ENCODE measurements at places on chromosomes 12 and 14.
A peak's percentile ranks its signal among the peaks of the same experiment; 100 is the strongest.

- peak; percentile 79 for DNase-seq
Observed at GRCh38 chr14:22225516-22226140, 363.4 kb downstream of the DAD1 start.

GRCh38 chr12:85693093-85693665, 143.0 kb downstream of the RASSF9 start:
- DNase-seq: no peak

GRCh38 chr14:95215094-95215725, 57.9 kb upstream of the DICER1 start:
- no peak for DNase-seq

GRCh38 chr12:24591079-24591626, 357.7 kb downstream of the BCAT1 start:
- no peak for DNase-seq

GRCh38 chr12:31896514-31897039, 62.6 kb upstream of the RESF1 start:
- DNase-seq: no peak

GRCh38 chr14:103317976-103318580, 16.0 kb upstream of the EIF5 start:
- no peak for DNase-seq

GRCh38 chr14:37318938-37319337, 121.2 kb downstream of the MIPOL1 start:
- DNase-seq: no peak

- no peak for DNase-seq
Observed at GRCh38 chr14:93706360-93706955, 81.8 kb downstream of the PRIMA1 start.

DNA sequence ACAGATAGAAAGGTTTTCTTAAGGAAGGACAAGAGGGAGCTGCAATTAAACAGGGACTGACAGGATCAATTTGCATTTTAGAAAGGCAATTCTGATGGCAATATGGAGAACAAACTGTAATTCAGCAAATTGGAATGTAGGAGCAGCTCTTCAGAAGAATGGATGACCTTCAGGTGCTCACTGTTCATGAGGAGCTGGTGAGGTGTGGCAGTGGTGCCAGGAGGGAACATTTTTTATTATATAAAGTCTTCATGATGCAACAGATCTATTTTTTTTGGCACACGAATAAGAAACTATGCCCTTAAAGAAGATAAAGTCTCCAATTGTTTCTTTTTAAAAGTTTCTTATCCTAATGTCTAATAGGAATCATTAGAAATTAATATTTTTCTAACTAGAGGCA, 151.7 kb downstream of the SLC38A4 start:
- no peak for DNase-seq

- no peak for DNase-seq
Observed at GRCh38 chr12:99035803-99036202, 390.7 kb downstream of the APAF1 start.

- DNase-seq: no peak
Observed at GRCh38 chr12:111442301-111443045, 36.8 kb downstream of the SH2B3 start.

DNA sequence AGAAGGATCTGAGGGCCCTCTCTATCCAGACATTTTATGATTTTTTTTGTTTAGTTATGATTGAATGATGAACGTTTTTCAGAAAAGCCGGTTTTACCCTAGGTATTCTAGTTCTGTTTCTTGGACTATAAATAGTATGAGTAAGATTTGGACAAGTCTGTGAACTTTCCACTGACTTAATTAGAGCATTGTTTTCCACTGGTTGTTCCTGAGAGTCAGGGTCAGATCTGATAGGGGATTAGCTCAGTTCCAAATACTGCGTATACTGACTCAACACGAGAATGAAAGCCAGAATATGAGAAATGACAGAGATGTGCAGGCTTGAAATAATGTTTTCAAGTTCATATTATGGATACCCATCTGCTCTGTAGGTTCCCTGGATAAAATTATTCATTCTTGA, 361.6 kb downstream of the AEBP2 start:
- DNase-seq: no peak

DNA sequence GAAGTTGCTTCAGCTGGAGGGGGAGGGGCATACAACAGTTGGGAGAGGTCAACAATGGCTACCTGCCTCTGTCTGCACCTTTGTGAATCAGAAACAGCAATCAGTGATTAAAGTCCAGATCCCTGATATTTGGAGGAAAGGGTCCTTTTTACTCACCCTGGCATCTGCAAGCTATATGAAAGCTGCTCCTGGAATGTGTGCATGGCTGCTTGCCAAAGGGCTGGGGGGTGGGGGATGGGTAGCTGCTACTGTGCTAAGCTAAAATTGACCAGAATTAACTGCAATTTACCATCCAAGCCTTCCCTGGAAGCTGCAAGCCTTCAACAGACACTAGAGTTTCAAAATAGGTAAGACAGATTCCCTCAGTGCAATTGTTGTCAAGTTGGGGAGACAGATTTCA, 13.5 kb upstream of the GTF2A1 start:
- peak; percentile 23 for DNase-seq

GRCh38 chr14:51879170-51879569, 18.8 kb downstream of the GNG2 start:
- no peak for DNase-seq

DNA sequence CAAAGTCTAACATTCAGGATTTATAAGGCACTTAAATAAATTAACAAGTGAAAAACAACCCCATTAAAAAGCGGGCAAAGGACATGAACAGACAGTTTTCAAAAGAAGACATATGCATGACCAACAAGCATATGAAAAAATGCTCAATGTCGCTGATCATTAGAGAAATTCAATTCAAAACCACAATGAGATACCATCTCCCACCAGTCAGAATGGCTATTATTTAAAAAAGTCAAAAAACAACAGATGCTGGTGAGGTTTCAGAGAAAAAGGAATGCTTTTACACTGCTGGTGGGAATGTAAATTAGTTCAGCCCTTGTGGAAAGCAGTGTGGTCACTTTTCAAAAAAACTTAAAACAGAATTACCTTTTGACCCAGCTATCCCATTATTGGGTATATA, 60.7 kb upstream of the BDKRB2 start:
- peak; percentile 53 for DNase-seq

DNA sequence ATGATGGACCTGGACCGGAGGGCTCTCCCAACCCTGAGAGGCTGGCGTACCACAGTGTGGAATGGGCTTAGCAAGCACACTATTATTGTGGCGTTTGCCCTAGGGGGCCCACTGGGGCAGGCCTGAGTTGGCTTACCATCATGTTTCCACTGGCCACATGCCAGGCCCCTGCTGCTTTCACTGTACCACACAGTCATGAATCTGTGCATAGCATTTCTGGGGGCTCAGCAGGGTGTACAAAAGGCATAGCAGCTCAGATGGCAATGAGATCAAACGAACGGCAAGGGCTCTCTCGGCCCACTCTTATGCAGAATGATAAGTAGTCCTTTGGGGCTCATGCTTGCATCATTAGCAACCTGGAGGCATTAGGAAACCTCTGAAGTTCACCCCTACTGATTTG, 137.0 kb upstream of the HIF1A start:
- DNase-seq: no peak

DNA sequence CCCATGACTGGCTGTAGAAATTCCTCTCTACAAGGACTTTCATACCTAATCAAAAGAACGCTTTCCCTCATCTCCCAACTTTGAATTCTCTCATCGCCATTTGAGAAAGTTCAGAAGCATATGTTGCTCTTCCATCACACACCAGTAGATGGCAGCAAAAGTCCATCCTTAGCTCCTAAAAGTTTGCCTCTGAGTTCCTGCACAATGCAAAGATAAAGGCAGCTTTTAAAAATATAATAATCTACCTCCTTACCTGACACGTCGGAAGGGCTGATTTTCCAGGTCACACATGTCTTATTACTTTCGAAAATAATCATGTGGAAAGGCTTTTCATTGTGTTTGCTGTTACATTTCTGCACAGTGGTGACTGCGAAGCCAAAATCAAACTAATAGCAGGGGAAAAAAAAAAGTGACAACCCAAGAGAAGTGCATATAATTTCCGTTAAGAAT, 456.7 kb upstream of the SEL1L start:
- DNase-seq: peak; percentile 31

- no peak for DNase-seq
Observed at GRCh38 chr12:130640496-130640895, 75.6 kb downstream of the RIMBP2 start.

- no peak for DNase-seq
Observed at GRCh38 chr14:89827265-89827664, 127.3 kb downstream of the EFCAB11 start.

DNA sequence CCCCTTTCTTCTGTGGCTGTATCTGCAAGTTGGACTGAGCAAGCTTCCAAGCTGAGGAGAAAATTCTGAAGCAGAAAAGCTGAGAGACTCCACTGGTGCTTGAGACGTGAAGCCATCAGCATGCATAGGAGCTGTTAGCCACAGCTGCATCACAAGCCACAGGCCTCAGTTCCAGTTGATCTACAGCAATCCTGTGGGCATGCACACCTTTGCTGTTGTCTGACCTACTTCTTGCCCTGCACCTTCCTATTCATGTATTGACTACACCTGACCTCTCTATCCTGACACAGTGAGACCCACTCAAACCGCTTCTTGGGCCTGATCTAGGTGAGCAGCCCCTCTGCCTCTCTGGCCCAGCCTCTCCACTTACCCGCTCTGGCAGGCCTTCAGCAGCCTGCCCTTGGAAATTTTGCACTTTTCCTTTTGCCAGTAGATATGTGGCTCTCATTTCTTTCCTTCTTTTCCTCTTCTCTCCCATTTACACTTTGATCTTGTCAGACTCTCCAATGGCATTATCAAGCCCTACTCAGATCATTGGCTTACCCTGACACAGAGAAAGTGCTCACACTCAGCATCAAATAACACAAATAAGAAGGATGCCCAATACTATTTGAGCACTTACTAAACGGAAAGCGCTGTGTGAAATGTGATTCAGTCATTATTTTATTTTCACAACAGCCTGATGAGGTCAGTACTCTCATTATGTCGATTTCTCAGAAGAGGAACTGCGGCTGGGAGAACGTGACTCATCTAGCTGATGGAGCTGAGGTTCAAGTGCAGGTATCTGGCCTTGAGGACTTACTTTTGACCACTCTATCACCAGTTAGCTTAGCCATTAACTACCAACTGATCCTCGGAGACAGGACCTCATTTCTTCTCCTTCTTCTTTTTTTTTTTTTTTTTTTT, 21.9 kb upstream of the PTGR2 start:
- DNase-seq: peak; percentile 44

DNA sequence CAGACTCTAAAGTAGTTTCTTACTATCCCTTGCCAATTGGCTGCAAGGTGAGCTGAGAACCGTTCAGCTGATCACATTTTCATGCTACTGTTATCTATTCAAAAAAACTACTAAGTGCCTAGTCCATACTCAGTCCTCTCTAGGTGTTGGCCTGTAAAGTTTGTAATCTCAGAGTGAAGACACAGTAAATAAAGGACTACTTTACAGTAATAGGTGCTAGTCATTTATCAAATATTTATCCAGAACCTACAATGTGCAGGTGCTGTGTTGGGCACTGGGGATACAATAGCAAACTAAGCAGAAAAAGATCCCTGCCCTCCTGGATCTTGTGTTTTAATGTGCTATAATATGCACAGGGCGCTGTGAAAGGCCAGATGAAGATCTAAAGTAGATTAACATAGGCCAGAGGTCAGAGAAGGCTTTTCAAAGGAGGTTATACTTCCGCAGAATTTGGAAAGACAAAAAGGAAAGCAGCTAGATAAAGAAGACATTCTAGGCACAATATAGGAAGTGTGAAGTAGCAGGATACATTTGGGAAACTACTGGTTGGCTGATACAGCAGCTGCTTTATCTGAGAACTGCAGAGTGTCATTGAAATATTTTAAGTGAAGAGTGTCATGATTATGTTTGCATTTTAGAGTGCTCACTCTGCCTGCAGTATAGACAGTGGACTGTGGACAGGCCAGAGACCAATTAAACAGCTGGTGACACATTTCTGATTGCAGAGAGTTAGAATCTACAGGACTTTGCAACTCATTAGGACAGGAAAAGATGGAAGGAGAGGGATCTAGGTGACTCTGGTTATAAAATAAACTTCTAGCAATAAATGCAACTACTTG, 8.0 kb upstream of the ACTR10 start:
- DNase-seq: no peak

DNA sequence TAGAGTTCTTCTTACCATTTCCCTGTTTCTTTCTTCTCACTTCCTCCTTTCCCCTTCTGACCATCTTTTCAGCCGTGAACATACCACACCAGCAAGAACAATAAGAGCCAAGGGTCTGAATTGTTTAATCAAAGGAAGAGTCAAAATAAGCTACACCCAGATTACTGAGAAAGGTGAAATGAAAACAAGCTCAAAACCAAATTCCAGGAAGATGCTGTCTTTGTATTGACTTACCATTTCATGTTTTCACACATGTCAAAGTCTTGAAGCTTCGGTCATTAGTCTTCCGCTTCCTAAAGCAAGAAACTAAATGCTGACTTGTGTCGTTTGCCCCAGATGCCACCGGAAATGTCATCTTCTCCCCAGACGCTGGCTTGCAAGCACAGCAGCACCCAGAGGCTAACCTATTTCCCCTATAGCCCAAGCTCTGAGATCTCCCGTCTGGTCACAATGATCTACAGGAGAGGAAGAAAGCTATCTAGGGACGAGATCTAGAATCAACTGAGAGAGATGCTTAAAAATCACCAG, 136.5 kb upstream of the AMIGO2 start:
- no peak for DNase-seq

DNA sequence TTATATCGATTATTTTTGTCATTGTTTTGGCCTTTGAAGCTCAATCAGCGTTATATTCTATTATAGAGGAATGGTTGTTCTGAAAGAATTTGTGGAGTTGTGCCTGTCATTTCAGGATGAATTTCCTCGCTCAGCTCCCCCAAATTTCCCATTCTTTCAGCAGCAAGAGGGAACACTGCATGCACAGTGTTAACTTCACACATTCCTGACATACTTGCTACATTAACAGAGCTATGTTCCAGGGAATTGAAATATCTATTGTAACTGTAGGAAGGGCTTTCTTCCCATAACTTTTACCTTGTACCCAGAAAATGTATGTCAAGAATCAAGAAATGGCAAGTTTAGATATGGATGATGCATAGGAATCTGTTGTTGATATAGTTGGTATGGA, 379.0 kb downstream of the LRIG3 start:
- peak; percentile 72 for DNase-seq

GRCh38 chr12:132686825-132687210, 324 bp downstream of the POLE start:
- no peak for DNase-seq

GRCh38 chr12:122167356-122167925, 6.6 kb downstream of the IL31 start:
- DNase-seq: no peak
